ENCODE measurements at places on chromosomes 3 and 15.

DNA sequence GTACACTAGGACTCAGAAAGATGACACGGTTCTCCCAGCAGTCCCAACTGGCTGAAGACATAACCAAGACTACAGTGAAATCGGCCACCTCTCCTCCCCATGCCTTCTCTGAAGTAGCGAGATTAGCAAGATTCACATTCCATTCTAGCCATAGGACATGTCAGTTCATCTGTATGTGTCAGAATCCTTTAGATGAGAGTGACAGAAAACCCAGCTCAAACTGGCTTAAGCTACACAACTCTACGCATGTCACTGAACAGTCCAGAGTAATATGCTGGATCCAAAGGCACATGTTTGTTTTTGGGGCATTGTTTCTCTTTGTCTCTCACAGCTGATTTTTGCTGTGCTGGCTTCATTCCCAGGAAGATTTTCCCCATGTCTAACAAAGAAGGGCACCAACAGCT, 75.8 kb downstream of the RARB start:
- no peak for DNase-seq

GRCh38 chr3:103421460-103421859, 986.6 kb downstream of the ZPLD1 start:
- no peak for DNase-seq

DNA sequence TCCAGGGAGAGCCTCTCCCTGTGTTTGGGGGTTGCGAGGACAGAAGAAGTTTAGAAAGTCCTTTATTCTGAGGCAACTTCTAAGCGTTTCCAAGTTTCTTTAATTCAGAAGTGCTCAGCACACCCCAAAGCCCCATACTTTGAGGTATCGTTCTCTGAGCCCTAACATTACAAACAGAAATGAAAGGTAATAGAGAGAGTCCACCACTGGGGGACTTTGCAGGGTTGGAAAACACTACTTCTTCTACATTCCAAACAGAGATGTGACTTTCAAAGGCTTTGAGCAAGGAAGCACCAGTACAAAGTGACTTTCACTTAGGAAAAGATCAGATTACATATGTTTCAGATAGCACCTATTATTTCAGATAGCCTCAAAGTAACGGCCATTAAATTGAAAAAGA, 6.2 kb upstream of the ZNF280D start:
- DNase-seq, result no peak

DNA sequence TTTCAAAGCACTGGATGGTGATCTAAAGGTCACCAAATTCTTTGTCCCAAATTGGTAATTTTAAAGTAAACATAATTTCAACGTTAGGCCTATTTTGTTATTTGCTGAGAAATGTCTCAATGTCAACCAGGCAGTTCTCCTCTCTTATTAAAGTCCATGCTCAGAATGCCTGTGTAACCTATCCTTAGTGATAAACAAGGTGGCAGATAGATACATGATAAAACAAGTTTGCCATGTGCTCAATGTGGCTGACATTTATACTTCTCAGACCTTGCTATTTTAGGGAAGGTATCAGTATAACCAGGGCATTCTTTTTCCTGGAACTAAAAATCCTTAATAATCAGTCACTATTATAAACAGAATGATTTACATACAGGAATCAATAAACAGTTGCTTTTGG, 8.5 kb downstream of the MBNL1 start:
- no peak for DNase-seq

GRCh38 chr3:45880725-45881077, 5.6 kb upstream of the CCR9 start:
- DNase-seq, result no peak

DNA sequence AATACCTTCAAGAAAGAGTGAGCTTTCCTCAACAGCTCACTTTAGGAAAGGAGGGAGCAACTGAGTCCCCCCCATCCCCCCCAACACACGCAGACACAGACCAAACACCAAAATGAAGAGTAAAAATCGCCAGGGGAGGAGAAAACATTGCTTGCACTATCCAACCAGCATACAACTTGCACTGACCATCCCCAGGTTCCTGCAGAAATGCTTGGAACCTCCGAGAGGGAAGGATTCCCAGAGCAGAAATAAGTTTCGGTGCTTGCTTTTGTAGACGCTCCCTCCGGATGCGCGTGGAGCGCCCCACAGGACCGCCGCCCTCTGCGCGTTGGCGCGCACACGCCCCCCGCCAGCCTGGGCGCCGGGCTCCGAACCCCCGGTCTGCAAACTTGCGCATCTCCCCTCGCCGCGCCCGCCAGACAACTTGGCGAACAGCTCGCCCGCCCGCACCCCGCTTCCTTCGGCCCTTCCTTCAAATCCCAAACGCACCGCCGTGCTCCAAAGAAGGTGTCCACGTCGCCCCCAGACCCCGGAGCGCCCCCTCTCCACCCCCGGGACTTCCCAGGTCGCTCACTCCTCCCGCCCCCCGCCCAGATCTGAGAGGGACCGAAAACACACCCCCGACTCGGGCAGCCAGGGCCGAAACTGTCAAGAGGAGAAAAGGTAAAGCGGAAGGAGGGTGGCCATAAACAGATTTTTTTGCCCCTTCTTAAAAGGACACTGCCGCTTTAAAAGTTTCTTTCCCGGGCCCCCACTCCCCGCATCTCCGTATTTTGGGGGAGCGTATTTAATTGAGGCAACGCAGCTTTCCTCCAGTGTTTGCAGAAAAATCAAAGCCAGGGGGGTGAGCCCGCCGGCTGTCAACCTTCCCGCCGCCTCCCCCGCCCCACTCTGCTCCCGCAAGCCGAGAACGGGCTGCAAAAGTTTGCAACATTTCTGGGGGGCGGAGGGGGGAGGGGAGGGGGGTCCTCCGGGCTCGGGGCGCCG, 859 bp downstream of the RORA start:
- no peak for DNase-seq

DNA sequence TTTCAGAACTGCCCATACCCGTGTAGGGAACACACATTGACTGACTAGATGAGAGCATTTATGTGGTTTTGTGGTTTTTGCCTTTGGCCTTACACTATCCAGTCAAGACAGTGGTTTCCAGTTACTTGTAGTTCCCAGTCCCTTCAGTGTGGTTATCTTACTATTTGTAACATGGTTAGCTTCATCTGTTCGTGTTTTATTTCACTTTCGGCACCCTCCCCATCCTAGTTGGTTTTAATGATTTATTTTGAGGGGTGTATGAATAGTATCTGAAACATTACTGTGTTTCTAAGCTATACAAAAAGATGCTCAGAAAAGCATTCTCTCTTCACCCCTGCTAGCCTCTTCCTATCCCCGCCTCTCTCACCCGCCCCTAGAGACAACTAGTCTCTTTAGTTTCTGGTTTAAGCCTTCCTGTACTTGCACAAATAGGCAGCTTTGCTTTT, 14.1 kb downstream of the LYSMD4 start:
- no peak for DNase-seq

DNA sequence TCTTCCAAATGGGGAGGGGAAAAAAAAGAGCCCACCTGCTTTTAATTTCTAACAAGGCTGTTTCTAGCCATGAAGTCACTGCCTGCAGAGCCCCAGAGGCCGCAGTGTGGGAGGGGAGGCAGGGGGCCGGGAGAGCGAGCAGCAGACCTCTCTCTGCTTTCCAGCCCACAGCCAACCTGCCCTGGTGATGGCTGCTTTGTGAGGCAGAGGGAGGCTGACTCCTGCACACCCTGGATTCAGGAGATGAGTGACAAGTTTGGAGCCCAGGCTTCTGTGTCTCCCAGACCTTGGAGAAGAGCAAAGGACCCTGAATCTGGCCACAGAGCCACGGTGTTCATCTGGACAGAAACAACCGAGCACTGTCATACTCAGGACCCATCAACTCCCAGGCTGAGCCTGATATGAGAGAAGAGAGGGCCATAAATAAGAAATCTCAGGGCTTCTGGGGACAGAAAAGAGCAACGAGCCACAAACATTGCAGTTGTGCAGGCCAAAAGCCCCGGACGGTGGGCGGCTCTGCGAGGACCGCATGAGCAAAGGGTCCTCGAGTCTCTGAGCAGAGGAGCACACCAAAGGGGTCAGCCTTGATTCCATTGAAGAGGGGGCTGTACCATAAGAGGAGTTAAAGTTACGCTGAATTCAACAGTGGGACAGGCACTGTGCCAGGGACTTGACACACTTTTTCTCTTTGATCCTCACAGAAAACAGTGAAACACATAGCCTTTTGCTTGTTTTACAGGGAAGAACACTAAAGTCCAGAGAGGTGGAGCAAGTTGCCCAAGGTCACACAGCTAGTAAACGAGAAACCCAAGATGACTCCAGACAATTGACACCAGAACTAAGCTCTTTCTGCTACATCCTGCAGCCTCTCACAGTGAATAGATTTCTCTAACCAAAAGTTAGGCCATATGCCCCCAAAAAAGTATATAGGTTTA, 97.2 kb downstream of the SEMA5B start:
- no peak for DNase-seq

GRCh38 chr15:45409596-45409995, 31.3 kb upstream of the GATM start:
- DNase-seq, result no peak

GRCh38 chr3:132789959-132790358, 67.8 kb upstream of the NPHP3 start:
- no peak for DNase-seq

- no peak for DNase-seq
These were observed 10.7 kb downstream of the TMC3 start for GRCh38 chr15:81363276-81363675.
